Breast epithelium (tissue), 4 donors: ENCODE measurements at places on chromosomes 1 and 21.

- no peaks in the 10 kb centered on the region for H3K4me1 ChIP-seq
- H3K27me3 ChIP-seq, result no peaks in the 10 kb centered on the region
- H3K36me3 ChIP-seq, result no peaks in the 10 kb centered on the region
- no peak overlapping the region for H3K27ac ChIP-seq
- DNase-seq, result no peak
These were observed 13.2 kb downstream of the RC3H1 start for GRCh38 chr1:174008979-174009378.

DNA sequence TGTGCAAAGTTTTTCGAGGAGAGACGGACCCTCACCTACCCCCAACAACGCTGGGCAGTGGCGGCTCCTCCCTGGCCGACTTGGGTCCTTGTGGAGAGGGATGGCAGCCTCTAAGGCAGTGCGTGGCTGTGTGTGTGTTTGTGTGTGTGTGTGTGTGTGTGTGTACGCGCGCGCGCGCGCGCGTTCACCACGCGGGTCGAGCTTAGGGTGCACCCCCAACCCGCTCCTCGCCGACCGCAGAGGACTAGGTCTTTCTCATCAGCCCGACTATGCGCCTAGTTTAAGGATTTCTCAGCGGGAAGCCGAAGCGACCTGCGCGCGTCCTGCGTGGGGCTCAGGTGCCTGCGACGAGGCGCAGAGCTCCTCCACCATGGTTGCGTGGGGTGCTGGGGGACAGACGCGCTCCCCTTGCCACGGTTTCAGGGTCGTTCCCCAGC lies 940 bp downstream of the SOX13 start:
- H3K4me3 ChIP-seq, result peak overlapping the region; percentile 83
- H3K27me3 ChIP-seq, result no peaks in the 10 kb centered on the region
- H3K36me3 ChIP-seq, result no peaks in the 10 kb centered on the region
- no peaks in the 10 kb centered on the region for H3K4me1 ChIP-seq
- H3K27ac ChIP-seq, result peak overlapping the region; percentile 81

DNA sequence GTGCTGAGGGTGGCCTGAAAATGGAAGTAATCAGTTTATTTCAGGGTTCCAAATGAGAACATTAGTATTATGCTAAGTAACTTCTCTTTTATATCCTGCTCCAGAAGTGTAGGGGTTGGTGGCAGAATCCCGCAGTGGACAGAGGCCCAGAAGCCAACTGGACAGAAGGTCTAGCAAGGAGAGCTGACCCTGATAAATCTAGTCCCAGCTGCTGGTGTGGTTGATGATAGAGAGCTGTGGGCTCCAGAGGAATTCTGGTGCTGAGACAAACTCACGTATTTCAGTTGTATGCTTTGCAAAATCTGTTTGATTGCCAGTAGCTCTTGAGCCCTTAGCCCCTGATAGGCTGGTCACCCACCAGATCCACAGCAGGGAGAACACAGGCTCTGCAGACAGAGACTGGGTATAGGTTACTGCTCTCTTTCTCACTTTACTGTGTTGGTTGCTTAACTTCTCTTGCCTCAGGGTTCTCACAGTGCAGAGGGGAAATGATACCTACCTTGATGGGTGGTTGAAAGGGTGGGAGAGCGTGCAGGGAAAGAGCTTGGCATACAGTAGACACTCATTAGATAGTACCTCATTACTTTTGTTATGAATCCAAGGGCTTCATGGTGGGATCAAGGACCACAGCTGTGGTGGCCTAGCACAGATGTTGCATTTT lies 29.6 kb upstream of the CACNA1E start:
- H3K36me3 ChIP-seq, result no peaks in the 10 kb centered on the region
- H3K4me3 ChIP-seq, result no peak overlapping the region
- H3K27me3 ChIP-seq, result no peaks in the 10 kb centered on the region
- no peak overlapping the region for H3K27ac ChIP-seq

DNA sequence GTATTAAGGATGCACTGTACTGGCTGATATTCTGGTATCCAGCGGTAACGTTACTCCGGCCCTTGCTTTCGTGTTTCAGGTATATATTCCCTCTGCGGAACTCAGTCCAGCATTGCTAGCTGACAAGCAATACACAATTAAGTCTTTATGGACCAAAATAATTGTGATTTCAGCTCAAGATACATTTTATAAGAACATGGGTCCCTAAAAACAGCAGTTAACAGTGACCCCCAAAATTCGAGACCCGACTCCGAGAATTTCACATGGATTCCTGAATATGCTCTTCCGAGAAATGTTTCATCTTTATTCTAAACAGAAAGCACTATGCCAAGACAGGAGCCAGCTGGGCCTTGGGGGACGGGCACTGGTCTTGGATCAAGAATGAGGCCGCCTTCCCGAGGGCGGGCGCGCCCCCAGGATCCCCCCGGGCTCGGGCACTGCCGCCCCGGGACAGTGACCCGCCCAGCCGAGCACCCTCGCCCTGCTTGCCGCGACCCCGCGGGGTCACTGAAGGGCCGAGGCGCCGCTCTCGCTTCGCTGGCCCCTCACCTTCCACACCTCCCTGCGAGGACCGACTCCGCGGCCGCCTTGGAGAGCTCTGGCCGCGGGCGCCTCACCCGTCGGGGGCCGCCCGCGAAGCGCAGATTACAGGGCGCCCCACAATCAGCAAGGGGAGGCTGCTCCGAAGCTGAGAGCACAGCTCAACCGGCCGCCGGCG lies 610 bp downstream of the SCYL3 start:
- no peaks in the 10 kb centered on the region for H3K27me3 ChIP-seq
- no peaks in the 10 kb centered on the region for H3K36me3 ChIP-seq
- DNase-seq, result no peak

- no peaks in the 10 kb centered on the region for H3K4me1 ChIP-seq
- H3K27ac ChIP-seq, result no peak overlapping the region
- no peaks in the 10 kb centered on the region for H3K27me3 ChIP-seq
- H3K36me3 ChIP-seq, result no peaks in the 10 kb centered on the region
- no peak for DNase-seq
These were observed 934.7 kb downstream of the PLA2G4A start for GRCh38 chr1:187763465-187763864.

DNA sequence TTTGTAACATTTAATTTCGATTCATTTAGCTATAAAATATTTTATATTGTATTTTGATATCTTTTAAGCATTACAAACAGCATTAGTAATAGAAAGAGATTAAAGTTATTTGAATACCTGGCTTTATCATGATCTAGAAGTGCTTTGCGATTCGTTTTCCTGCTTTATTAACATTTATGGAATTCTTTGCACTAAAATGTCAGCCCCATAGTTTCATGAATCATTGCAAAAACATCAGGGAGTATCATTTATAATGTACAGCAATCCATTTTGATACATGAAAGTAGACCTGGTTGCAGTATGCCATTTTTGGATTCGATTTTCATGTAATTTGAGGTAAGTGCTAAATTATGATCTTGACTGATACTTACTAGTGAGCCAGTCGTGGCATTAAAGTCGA lies 108.0 kb upstream of the DPYD start:
- no peak overlapping the region for H3K27ac ChIP-seq
- no peaks in the 10 kb centered on the region for H3K4me1 ChIP-seq
- DNase-seq, result no peak

GRCh38 chr1:109386054-109386717 lies 11.5 kb downstream of the SORT1 start:
- no peaks in the 10 kb centered on the region for H3K4me1 ChIP-seq
- H3K36me3 ChIP-seq, result no peaks in the 10 kb centered on the region
- no peak overlapping the region for H3K4me3 ChIP-seq
- H3K27ac ChIP-seq, result no peak overlapping the region
- no peak for DNase-seq
